GM12865 (cell line): ENCODE measurements at places on chromosomes 6 and 20.
A peak's percentile ranks its signal among the peaks of the same experiment; 100 is the strongest.

DNA sequence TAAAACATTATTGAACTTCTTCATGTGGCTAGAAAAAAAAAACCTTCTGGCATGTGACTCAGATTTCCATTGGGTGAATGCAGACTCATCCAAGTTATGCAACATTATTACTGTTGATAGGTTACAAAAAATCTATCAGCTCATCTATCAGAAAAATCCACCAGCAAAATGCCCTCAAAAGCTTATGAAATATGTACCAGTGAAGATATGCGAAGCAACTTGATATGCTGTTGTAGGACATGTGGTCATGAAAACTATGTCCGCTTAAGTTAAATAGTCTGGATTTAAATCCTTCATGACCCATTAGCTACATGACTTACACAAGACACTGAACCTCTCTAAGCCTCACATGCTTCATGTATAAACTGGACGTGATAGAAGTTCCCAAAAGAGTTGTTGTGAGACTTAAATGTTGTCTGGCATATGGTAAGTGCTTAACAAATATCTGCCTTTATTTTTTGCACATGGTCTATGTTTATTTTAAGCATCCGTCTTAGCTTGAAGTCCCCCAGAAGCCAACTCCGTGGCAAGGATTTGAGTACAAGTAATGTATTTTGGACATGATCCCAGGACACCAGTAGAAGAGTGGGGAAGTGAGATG is 12.5 kb upstream of the BFSP1 start:
- no peak for DNase-seq

- DNase-seq = no peak
Observed at GRCh38 chr6:116456927-116457326, 4.2 kb upstream of the CALHM6 start.

GRCh38 chr20:1637226-1637625 is 17.4 kb upstream of the SIRPB1 start:
- no peak for DNase-seq

- no peak for DNase-seq
Observed at GRCh38 chr6:170283212-170284081, 7.4 kb downstream of the DLL1 start.

GRCh38 chr20:1313236-1313964 is 15.5 kb downstream of the SDCBP2 start:
- peak; percentile 65 for DNase-seq

DNA sequence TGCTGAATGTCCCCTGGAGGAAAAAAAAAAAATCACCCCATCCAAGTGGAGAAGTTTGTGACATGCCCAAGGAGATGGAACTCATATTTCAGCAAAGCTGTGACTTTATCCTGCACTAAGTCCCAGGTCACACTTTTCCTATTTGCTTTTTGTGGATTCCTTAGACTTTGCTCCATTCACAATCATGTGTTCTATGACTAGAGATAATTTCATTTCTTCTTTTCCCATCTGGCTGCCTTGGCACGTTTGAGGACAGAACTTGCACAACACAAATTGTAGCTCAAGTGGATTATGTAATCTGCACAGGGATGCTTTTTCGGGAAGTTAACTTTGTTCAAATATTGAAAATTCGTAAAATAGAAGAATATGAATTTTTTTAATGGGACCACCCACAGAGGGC is 100.7 kb upstream of the PTPN1 start:
- no peak for DNase-seq

- DNase-seq = no peak
Observed at GRCh38 chr6:150915880-150916265, 50.4 kb downstream of the MTHFD1L start.

DNA sequence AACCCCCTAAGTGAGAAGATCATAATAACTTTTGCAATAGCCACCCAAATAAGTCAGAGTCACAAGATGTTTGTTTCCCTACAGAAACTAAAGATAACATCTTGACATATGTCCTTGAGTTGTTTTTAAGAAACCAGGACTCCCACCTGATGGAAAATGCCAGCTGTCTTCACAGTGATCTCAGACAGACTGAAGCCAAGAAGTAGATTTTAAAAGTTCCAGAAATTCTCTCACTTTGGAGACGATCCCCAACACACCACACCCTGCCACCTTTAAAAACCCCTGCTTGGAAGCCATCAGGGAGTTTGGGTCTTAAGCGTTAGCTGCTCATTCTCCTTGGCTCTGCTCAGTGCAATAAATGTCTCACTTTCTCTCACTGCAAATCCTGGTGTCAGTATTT is 63.0 kb downstream of the GPR6 start:
- no peak for DNase-seq

- no peak for DNase-seq
Observed at GRCh38 chr20:312067-312466, 13.3 kb upstream of the SOX12 start.

GRCh38 chr20:36824142-36824940 is 50.8 kb upstream of the DSN1 start:
- DNase-seq = no peak

DNA sequence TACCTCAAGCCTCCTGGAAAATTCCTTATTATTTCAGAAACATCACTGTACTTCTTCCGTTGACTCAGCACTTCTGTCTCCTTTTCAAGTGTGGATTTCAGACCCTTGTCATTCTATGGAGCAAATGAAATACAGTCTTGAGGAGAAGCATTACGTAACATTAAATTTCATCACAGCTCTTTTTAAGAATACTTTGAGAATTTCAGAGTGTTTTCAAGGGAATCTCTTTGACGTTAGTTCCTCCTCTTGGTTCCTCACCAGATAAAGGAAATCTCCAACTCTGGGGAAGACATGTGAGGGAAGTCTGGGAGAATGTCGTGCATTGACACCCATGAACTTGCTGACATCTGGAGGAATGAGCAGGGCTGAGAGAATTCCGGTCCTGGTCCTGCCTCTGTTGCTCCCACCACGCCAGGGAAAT is 32.3 kb downstream of the UST start:
- DNase-seq = no peak

GRCh38 chr6:113676968-113677367 is 180.2 kb upstream of the MARCKS start:
- DNase-seq = no peak

- DNase-seq = no peak
Observed at GRCh38 chr6:157631412-157631811, 191.6 kb upstream of the SNX9 start.

GRCh38 chr6:80094017-80094416 is 12.5 kb upstream of the BCKDHB start:
- peak; percentile 13 for DNase-seq

DNA sequence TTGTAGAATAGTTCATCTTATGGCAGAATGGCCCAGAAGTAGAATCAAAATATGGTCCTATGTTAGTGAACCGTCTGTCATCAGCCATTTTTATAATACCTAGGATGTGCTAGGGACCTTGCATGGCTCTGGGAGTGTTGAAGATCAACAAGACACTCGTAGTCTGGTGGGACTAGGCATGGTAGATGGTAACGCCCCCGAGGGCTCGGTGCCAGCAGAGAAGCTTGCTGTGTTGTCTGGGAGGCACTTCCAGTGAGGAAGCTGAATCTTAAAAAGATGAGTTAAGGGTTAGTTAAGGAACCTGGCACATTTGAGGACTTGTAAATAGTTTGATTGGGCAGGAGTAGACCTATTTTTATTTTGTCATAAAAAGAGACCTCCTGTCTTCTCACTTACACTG is 82.4 kb downstream of the MAP3K4 start:
- DNase-seq = no peak

DNA sequence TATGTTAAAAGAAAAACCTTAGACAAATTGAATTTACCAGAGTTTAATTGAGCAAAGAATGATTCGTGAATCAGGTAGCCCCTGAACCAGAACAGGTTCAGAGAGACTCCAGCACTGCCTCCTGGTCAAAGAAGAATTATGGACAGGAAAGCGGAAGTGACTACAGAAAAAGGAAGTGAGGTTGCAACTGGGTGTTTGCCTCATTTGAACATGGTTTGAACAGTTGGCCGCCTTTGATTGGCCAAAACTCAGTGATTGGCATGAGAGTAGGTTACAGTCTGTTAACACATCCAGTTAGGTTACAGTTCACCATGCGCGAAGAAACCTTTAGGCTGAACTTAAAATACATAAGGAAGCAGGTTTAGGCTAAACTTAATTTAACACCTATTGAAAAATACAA is 248.8 kb downstream of the TFAP2A start:
- peak; percentile 4 for DNase-seq

DNA sequence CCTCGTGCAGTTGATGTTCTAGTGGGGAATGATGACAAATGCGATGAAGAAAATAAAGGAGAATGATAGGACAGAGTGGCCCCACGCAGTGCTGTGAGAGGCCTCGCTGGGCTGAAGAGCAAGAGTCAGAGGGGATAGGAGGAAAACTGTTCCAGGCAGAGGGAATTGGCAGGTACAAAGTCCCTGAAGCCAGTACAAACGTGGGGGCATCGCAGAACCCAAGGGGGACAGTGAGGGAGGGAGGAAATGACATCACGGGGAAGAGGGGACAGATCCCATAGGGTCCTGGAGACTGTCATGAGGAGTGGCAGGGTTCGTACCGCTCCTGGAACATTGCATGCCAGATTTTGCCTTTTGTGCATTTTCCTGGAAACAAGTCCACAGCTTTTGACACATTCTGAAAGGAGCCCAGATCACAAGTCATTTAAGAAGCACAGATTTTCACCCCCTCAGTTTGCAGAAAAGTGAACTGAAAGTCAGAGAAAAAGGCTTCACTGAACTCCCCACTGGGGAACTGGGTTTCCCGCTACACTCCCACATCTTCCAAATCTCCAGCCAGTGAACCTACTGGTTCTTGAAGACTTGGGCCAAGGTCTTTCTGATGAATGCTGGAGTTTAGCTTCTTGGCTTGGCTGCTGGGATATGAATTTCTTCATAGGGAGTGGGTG is 77.0 kb downstream of the SULF2 start:
- DNase-seq = peak; percentile 52

- DNase-seq = peak; percentile 36
Observed at GRCh38 chr6:15914553-15914952, 214.3 kb upstream of the MYLIP start.

- no peak for DNase-seq
Observed at GRCh38 chr20:22429175-22430153, 154.9 kb downstream of the FOXA2 start.
